ENCODE measurements at places on chromosomes 3 and 15.

DNA sequence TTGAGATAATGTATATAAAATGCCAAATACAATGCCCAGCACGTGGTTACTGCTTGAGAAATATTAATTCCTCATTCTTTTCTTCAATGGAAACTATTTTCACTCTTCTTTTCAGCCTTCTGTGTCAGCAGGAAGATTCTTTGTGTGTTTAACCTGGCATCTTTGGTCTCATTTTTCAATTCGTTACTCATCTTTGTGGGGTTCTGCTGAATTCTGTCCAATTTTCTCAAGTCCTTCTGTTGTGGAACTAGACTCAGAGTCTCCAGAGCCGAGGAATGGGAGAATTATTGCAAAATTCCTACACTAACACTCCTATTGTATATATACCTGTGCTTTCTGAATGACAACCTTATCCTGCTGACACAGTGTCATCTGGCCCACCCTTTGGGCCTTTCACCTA lies 96.8 kb upstream of the RGMA start:
- no peak for DNase-seq

GRCh38 chr3:95177096-95177495 lies 1114.2 kb downstream of the NSUN3 start:
- no peak for DNase-seq

- DNase-seq = no peak
Measured at GRCh38 chr3:4474683-4475490, 7.8 kb upstream of the SUMF1 start.

DNA sequence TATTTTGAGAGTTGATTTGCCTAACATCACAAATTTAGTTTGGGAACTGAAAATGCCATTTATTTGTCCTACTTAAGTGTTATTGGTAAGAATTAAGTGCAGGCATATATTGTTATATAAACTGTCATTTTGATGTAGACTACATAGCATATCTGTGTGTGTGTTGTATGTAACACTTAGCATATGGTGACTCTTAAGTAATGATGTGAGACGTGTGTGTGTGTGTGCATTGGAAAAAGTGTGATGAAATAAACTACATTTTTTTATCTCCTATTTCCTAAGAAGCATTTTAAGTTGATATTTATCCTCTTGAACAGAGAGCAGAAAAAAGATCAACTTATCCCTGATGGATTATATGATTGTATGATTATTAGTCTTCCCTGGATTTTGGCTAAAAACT lies 588.2 kb upstream of the SUCLG2 start:
- no peak for DNase-seq

- DNase-seq = no peak
Measured at GRCh38 chr15:40052604-40053003, 13.6 kb upstream of the SRP14 start.

- no peak for DNase-seq
Measured at GRCh38 chr3:168431491-168431890, 335.8 kb upstream of the GOLIM4 start.

GRCh38 chr3:37494216-37494615 lies 319.8 kb upstream of the LRRFIP2 start:
- DNase-seq = no peak

- no peak for DNase-seq
Measured at GRCh38 chr3:101202640-101203039, 117.7 kb downstream of the IMPG2 start.

GRCh38 chr3:106206146-106206545 lies 337.3 kb upstream of the CBLB start:
- no peak for DNase-seq

- no peak for DNase-seq
Measured at GRCh38 chr3:119774444-119774843, 7.5 kb upstream of the NR1I2 start.

- DNase-seq = no peak
Measured at GRCh38 chr15:86483936-86484335, 404.3 kb downstream of the AGBL1 start.

DNA sequence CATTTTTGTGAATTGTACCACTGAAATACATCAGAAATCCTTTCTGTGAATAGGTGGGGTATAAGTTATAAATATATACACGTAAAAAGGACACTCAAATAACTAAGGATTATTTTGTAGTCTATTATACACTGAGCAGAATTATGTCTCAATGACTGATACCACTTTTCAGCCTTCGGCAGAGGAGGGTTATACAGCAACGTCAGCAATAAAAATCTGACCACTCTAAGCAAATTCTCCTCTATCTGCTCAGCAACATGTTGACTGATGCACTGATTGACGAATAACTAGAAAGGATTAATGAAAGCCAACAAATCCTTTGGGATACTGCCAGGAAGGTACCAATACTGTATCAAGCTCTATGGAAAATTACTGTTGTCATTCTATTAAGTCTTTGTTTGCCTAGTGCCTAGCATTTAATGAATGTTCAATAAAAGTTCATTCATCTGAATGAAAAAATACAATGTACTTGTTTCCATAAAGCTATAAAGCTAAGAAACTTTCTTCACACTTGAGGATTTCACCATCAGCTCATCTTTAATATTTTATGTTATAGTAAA lies 5.2 kb downstream of the ARPP19 start:
- DNase-seq = no peak

DNA sequence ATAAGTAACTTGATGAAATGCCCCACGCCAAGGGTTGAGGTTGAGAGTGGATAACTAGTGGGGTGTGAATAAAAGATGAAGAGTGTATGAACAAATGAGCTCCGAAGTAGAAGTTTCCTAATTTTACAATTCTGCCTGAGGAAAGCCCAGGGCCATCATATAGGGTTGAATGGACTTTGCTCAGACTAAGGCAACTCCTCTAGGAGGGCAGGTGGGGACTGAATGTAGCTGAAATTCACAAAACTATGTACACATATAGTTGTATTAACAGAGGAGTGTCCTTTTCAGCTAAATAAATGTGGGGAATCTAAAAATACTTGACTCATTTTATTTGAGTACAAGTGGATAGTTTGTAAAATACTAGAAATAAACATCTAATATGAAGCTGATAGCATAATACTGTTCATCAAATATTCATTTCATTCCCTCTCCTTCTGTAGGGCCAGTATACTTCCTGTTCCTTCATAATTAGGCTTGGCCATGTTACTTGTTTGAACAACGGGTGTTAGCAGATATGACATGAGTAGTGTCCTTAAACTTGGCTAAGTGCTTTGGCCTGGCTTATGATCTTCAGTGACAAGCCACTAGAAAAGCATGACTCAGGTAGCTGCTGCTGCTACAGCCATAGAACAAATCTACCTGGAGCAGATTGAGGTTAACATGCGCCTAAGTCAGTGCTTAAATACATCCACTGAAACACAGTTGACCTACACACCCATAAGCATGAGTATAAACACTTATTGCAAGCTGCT lies 26.5 kb downstream of the PLSCR1 start:
- no peak for DNase-seq

DNA sequence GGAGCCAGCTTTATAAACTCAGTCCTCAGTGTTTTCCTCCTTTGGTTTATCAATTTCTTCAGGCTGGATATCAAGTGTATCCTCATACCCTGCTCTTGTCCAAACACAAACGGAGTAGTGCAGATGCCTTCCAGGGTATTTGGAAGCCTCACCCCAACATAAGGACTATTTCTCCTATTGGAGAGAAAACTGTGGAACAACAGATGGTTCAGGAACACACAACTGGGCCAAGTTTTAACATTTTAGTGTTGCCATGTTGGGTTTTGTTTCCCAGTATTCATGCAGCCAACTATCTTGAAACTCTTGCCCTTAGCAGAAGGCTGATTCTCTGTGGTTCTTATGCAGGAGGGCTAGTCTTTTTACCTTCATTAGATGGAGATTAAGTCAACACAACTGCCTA lies 398.1 kb downstream of the GABRB3 start:
- DNase-seq = no peak
